ENCODE measurements at places on chromosomes 12 and 14.

- DNase-seq: no peak
Measured at GRCh38 chr12:88306471-88307069, 164.5 kb downstream of the TMTC3 start.

GRCh38 chr12:41476499-41477439 is 288.6 kb downstream of the PDZRN4 start:
- DNase-seq: no peak

DNA sequence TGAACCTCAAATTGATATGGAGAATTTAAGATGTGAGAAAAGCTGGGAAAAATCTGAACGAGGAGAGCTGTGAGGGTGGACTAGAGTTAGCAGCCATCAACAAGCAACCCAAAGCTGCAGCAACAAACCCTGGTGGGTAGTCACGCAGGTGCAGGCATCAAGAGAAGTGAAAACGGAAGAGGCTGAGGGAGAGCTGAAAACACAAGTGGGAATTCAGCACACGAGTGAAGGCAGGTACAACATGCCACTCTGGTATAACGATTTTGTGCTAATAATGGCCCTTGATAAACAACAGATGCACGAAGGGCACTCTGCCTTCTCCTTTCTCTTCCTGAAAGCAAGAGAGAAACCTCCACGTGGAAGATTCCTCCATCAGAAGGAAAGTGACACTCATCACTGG is 11.5 kb downstream of the TCL1B start:
- no peak for DNase-seq

- no peak for DNase-seq
Measured at GRCh38 chr12:39892146-39892545, 213.7 kb downstream of the SLC2A13 start.

GRCh38 chr14:89862856-89863255 is 91.7 kb downstream of the EFCAB11 start:
- no peak for DNase-seq

Data from activated naive CD4-positive, alpha-beta T cell treated with anti-CD3 and anti-CD28 coated beads, Interleukin-2, amount 10 ng/mL, durations not matched to agents 7 days and 5 days (primary cell).